ENCODE measurements at places on chromosomes 3 and 15.

DNA sequence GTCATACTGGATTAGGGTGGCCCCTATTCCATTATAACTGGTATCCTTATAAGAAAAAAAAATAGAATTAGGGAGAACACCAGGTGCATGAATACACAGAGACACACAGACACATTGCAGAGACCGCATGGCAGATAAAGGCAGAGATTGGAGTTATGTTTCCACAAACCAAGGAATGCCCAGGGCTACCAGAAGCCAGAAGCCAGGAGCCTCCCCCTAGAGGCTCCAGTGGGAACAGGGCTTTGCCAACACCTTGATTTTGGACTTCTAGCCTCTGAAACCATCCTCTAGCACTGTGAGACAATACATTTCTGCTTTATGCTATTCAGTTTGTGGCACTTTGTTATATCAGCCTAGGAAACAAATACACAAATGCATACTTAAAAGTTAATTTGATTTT lies 10.4 kb downstream of the GOLM2 start:
- no peak for DNase-seq

- DNase-seq: peak; percentile 92
These were observed at the start of gene UNC45A for GRCh38 chr15:90934949-90935751. Gene UNC45A, plus strand, starts transcription at chr15:90935285. Its CDS starts 40 bp downstream, at chr15:90935325.

- no peak for DNase-seq
These were observed 584.3 kb downstream of the NSUN3 start for GRCh38 chr3:94647131-94647530.

GRCh38 chr3:49035281-49035680 lies 6.1 kb upstream of the IMPDH2 start:
- no peak for DNase-seq

DNA sequence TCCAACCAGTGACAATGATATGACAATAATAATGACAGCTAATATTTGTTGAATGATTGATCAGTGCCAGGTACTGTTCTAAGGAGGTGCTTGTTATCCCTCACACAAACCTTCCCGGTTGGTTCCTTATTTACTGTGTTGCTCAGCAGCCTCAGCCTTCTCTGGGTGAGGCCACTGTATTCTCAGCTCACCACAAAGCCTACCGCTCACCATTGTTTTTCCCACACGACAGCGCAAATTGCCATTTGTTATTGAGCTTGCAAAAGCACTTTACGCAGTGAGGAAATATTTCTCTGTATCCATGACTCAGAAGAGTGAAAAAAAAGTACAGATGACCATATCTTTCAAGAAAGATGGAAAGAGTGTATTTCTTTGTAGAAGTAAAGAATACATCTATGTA lies 49.5 kb upstream of the PDZRN3 start:
- DNase-seq: no peak

GRCh38 chr3:31448882-31449243 lies 83.9 kb upstream of the STT3B start:
- DNase-seq: no peak

DNA sequence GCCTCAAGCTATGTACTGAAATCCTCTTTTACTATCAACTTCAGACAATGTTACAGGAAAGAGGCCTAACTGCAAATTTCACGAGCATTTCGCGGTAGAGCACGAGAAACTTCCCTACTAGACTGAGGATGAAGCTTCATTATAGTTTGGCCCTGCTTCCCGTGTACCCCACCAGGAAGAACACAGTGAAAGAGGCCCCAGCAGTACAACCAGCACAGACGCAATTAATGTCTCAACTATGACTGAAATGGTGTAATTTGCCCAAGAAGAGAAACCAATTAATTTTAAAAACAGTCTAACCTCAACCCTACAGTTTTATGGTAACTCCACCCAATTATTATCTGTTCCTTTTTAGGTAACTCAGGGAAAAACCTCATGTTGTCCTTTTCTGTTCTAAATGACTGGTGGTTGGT lies 12.1 kb downstream of the CHSY1 start:
- DNase-seq: no peak

DNA sequence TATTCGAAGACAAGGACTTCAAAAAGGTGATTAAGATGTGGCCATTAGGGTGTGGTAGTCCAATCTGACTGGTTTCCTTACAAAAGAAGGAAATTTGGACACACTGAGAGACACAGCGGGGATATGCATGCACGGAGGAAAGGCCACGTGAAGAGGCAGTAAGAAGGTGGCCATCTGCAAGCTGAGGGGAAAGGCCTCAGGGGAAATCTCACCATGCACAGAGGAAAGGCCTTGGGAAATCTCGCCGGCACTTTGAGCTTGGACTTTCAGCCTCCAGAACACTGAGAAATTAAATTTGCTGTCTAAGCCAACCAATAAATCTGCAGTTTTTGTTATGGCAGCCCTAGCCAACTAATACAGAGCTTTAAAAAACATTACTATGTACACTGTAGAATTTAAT lies 78.8 kb downstream of the DLG1 start:
- DNase-seq: no peak

DNA sequence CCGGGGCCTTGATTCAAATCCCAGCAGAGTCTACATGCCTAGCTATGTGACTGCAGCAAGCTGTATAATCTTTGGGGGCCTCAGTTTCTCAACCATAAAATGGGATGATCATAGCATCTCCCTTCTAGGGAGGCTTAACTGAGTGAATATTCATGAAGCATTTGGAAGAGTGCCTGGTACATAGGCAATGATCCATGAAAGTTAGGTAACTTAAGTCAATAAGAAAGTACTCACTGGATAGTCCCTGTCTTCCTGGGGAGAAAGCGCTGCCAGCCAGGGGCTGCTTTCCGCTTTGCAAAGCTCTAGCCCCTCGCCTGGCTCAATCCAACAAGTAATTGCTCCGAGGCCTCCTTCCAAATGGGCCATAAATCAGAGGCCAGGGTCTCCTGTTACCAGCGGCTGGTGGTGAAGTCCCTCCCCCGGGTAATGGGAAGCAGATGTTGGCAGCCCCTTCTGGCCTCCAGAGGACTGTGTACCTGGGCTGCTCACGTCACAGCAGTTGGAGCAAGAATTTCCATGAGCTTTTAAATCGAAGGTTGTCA lies 521.9 kb upstream of the PROK2 start:
- peak; percentile 79 for DNase-seq

DNA sequence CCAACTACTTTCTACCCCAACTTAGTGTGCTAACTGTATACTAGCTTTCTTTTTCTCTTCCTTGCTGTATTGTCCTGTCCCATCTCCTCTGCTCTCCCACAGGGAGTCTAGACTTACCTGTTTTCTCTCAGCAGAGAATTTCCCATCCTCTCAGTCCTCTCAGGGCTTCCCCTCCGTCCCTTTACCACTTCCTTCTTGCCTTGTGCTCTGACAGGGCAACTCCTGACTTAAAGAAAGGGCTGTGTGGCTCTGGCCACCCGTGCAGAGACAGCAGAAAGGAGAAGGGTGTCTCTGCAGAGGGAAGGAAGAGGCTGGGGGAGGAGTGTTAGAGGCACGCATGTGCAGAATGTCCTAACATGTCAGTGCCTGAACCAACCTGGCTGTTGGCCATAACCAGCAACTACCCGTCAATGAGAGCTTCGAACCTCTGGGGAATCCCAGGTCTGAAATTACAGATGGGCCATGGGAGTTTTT lies at the start of gene GCSAM:
Gene GCSAM (minus strand): TSS at position 274 of the 474 bp plus-strand sequence. CDS start 128 bp downstream, at position 146.
- DNase-seq: no peak

DNA sequence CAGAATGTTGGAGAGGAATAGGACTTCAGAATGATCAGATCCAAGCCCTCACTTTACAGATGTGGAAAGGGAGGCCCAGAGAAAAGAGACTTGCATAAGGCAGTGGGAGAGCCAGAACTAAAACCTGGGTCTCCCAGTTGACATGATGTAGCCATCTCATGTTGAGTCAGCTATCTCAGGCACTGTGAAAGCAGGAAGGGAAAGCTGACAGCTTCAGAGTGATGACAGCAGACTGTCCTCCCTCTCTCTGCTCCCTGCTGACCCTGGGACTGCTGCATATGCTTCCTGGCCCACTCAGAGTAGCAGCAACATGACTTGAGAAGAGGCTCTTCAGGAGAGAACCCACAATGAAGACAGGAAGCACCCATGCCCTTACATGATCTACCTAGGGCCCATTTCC lies 14.7 kb downstream of the FHIT start:
- no peak for DNase-seq

GRCh38 chr3:96491868-96492267 lies 322.5 kb upstream of the EPHA6 start:
- no peak for DNase-seq

GRCh38 chr3:151307583-151308488 lies 8.8 kb downstream of the GPR87 start:
- no peak for DNase-seq

- DNase-seq: no peak
These were observed 83.4 kb downstream of the EEFSEC start for GRCh38 chr3:128236657-128237056.

- DNase-seq: no peak
These were observed 41.6 kb downstream of the PIK3CA start for GRCh38 chr3:179189759-179190158.

DNA sequence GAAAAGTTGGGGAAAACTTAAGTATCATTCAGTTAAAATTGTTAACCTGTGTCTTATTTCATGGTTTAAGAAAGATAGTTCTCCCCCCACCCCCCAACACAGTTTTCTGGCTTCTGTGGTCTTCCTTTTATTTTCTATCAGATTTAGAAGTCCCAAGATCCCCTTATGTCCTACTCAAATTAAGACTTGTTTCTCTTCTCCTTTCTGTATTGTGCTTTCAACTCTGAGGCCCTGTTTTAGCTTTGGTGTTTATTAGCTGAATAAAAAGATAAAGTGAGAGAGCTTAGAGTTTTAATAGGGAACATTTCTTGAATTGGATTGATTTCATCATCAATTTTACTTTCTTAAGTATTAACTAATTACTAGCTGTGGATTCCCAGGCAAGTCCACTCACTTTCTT lies 62.6 kb downstream of the AKAP13 start:
- no peak for DNase-seq

GRCh38 chr15:92146511-92147150 lies 247.1 kb upstream of the ST8SIA2 start:
- no peak for DNase-seq

GRCh38 chr3:50340448-50341329 lies at the start of gene RASSF1:
Gene RASSF1, minus strand, starts transcription at chr3:50340836. Its CDS starts 31 bp downstream, at chr3:50340805.
- peak; percentile 86 for DNase-seq

GRCh38 chr3:9884555-9885165 lies 4.6 kb upstream of the CIDEC start:
- DNase-seq: no peak

DNA sequence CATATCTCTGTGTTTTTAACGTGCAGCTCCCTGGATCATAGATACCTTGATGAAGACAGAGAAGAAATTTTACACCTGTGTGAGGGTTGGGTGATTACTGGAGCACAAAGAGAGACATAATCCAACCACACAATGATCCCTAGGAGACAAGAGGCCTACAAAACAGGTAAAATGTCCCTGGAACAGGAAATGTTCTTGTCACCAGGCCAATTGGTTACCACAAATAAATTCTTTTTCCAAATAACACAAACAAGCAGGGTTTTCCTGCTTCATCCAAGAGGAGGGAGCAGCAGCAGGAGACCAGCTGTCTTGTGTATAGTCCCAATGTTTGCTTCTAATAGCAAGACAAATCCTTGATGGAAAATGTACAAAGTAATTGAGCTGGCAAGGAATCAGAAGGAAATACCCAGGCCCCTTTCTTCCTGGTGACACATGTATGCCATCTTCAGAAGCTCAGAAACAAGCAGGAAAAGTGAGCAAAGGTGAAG lies 1.4 kb downstream of the MGLL start:
- no peak for DNase-seq

GRCh38 chr15:97914711-97915110 lies 45.8 kb upstream of the ARRDC4 start:
- no peak for DNase-seq

DNA sequence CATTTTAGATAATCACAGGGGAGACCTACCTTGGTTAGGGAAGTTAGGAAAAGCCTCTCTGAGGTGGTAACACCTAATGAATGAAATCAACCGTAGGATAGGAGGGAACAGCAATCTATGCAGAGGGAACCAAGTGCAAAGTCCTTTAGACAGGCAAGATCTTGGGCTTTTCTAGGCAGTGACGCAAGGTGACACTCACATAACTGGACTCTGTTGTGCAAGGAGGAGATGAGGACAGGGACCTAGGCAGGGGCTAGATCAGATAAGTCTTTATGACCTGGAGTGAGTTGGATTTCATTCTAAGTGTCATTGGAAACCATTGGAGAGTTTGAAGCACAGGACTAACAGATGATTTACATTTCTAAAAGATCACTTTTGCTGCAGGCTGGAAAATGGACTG lies 4.6 kb upstream of the LMOD3 start:
- no peak for DNase-seq

DNA sequence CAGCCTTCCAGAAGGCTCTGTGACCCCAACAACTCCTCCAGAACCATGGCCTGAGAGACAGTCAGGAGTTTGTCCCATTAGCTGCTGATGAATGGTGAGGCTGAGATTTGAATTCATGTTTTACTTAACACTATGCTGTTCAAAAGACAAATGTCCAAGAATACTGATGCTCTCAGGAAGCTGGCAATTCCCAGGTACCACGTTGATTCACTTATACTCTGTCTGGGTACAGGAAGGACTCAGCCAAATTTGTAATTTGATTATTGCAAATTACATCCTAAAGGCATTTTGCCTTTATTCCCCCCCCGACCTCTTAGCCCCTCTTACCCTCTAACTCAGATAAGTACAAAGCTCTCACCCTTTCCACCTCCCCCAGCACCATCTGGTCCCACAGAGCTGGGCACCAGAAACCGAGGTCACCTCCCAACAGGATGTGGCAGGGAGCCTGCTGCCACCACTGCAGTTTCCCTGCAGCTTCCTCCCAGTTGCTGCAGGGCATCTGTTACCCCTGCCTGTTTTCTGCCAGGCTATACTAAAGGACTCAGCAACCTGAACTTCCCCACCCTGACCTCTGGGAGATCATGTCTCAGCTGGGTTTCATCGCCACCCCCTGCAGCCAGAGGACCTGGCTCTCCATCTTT lies 33.6 kb downstream of the EAF1 start:
- peak; percentile 59 for DNase-seq

GRCh38 chr15:89829616-89830440 lies 15.2 kb upstream of the ANPEP start:
- DNase-seq: no peak

DNA sequence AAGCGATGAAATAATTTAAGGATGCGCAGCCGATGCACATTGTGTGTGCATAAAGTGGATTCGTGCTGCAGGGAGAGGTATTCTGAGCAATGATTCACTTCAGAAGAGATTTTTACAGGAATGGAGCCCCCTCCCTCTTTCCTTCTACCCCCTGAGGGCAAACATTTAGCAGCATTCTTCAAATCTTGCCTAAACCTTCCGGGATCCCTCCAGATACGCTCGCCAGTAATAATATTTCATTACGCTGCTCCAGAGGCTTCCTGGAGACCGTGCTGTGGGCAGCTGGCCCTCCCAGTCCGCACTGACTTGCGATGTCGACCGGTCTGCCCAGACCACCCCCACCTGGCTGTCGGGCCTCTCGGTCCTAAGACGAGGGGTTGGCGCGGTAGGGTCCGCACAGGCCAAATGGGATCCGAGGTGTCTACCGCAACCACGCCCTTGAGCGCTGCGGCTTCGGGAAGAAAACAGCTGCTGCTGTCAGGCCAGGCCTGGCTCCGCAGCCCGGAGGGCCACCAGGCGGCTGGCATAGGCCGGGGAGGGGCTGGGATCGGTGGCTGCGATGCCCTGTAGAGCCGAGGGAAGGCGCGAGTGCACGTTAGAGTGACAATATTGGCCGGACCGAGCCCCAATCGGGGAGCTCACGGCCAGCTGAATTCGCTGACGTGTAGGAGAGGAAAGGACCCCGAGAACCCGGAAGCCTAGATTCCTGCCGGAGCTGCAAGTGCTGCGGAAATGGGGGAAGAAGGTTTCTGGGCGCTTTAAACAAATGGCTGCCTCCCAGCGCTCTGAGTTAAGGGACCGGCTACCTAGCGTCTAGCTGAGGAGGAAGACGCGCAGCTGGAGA lies 14.3 kb downstream of the ZIC4 start:
- DNase-seq: peak; percentile 84
